ENCODE measurements at places on chromosomes 11 and 22.

GRCh38 chr11:116172851-116173250, 599.9 kb downstream of the BUD13 start:
- no peak for DNase-seq

DNA sequence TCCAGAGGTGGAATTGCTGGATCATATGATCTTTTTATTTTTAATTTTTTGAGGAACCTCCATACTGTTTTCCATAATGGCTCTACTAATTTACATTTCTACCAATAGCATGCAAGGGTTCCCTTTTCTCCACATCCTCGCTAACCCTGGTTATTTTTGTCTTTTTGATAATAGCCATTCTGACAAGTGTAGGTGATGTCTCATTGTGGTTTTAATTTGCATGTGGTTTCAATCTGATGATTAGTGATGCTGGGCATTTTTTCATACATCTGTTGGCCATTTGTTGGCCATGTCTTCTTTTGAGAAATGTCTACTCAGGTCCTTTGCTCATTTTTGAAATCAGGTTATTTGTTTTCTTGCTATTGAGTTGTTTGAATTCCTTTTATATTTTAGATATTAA, 15.4 kb upstream of the OR4D5 start:
- no peak for DNase-seq

GRCh38 chr11:10379022-10379421, 74.1 kb downstream of the ADM start:
- no peak for DNase-seq

DNA sequence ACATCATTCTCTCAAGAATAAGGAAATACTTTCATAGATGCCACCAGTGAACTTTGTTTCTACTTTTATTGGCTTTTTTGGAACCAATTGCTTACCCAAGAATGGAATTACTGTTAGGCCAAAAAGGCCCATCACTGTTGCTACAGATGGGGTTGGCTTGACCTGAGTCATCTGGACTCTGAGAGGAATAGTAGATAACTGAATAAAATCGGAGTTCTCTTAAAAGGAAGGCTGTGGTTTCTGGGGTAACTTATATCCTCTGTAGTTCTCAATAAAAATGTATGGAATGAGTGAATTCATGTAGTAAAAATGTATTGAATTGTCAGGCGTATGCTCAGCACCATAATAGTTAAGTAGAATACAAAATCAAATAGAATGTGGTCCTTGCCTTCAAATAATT, 56.6 kb downstream of the ARHGEF12 start:
- DNase-seq: no peak

- no peak for DNase-seq
Observed at GRCh38 chr11:57055744-57056143, 67.0 kb downstream of the OR5AK2 start.

DNA sequence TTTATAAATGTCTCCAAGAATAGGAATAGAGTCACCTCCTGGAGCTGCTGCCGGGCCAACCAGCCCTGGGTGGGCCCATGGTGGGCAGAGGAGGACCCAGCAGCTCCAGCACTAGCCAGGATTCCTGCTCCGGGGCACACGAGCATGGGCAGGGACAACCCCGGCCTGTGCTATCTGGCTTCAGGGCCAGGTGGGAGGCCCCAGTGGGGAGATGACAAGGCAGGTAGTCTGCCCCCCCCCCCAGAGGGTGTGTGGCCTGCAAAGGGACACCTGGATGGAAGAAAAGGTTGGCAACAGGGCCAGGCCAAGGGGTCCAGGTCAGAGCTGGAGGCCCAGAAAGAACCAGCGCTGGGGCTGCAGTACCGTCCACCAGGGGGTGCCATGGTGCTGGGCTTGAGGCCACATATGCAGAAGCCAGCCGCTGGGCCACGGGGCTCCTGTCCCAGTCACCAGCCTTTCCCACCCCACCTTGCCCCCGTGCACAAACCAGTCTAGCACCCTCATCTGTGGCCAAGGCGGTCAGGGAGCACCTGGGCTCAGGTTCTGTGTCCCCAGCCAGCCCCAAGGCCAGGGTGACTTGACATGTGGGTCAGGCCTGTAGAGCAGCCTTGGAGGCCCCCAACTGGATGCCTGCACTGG, 3.4 kb downstream of the TSPAN32 start:
- DNase-seq: peak; percentile 78

- DNase-seq: no peak
Observed at GRCh38 chr11:93234602-93235207, 36.9 kb upstream of the SLC36A4 start.

- no peak for DNase-seq
Observed at GRCh38 chr11:79413268-79413667, 27.6 kb downstream of the TENM4 start.

GRCh38 chr22:35488513-35488912, 52.1 kb upstream of the RASD2 start:
- no peak for DNase-seq

DNA sequence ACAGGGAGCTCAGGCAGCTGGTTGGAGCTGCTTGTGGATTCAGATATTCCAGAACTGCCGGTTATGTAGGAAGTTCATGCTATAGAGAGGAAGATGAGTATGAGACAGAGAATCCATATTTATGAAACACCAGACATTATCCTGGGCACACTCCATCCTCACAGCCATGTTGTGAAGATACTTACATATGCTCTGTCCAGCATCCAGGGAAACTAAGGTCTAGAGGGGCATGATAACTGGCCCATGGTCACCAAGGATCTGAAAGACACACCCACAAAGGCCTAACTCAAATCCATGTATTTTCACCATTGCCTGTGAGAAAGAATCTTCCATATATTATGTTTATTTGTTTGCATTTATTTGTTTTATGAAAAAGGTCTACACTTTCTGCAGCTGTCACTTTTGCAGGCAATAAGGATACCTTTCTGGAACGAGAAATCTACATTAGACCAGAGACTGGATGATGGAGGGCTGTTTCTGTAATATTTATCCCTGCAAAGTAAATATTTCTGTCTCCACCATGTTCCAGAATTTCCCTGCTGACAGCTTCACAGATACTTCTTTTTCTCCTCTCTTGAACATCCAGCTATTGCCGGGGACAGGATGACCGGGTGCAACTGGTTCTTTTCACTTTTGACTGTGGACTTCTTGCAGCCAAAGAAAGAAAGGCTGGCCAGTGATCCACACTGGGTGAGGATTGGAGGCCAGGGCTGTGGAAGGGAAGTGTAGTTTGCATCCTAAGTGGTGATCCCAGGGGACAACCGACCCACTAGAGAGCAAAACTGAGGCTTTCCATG, 145.9 kb upstream of the NAV2 start:
- DNase-seq: no peak

DNA sequence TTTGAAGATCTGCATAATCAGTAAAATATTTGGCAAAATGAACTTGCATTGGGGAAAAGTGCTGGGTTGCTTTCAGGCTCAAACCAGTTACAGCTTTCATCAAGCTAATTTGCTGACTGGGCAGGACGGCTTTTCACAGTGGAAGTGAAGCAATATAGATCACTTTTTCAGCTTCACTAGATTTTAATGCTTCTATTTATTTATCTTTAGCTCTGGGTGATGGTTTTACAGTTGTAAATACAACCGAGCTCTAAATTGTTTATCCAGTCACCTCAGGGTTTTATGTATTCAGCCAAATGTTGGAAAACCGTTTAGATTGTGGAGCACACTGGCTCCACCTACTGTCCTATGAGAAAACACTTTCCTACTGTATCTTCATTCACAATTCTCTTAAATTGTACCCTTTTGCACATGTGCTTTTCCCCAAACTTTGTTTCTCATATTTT, 58.2 kb downstream of the ACER3 start:
- no peak for DNase-seq

- DNase-seq: no peak
Observed at GRCh38 chr11:47378836-47379170, 456 bp upstream of the SPI1 start.

DNA sequence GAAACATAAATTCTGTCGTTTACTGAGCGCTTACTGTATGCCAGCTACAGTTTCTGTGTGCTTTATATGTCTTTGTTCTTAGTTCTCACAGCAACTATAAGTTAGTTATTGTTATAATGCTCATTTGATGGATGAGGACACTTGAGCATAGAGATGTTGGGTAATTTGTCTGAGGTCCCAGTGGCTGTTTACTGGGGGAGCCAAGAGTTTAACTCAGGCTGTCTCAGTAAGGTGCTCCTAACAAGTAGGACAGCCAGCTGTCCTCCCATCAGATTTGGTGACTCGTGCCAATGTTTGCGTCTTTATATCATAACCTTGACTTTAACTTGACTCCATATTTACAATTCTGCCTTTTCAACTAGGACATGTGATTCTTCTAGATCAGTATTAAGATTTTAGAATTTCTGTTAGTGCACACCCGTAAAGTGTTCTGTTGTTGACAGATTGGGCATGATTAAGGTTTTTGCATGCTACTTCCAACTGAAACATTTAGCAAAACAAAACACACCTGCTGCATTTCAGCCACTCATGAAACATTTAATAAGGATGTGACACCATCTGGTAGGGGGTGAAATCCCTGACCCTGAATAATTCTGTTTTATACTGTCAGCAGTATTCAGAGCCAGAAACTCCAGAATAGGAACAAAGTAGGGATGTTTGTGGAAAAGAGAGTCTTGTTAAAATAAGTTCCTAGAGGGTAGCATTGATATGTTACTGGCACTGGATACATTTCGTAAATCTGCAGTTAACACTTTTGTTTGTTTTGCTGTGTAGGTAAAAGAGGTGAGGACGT, 1.9 kb downstream of the REXO2 start:
- DNase-seq: no peak

DNA sequence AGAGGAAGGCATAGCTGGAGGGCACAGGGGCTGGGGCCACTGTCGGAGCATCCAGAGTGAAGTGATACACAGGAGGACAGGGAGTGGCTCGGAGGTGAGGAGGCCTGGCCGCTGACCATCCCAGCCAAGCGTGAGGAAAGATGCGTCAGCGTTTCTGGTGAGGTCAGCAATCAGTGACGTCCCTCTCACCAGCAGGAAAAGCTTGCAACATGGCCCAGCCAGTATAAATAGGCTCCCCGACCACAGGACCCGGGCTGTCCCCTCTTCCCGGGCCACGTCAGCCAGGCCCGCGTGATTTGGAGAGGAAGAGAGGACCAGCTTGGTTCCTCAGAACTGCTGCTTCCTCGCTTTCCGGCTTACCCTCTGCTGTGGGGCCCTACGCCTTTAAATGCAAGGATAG, 4.2 kb upstream of the OSM start:
- DNase-seq: no peak

GRCh38 chr11:76455331-76455730, 10.5 kb downstream of the EMSY start:
- DNase-seq: no peak

DNA sequence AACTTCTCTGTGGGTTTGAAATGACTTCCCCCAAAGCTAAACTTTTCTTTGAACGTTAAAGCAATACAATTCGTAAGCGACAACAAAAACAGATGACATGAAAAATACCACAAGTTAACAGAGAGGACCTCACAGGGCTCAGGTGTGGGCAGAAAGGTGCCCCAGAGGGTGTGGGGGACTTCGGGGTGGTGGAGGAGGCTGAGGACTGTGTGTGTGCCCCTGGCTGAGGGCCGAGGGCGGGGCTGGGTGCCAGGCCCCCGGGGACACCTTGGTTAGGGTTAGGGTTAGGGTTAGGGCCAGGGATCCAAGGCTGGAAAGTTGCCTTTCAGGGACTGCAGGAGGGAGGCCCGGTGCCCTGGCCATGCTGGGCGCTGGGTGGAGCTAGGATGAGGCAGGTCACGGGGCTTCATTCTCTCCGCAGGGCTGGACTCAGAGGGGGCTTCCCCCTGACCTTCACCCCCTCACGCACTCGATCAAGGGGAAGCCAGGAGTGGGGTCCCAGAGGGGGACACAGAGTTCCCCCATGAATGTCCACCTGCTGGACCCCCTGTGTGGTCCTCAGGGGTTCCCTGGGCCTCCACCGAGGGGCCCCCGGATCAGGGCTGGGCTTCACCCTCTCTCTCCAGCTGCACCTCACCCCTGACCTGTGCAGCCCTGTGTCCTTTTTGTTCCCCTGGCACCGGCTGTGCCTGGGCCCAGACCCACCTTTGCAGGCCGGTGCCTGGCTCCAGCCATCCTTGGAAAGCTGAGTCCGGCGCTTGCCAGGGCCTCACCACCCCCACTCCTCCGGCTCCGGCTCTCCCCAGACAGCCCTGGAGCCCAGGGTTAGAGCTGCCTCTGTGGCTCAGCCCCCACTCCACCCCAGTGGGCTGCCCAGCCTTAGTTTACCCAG, 7.0 kb downstream of the TNNI2 start:
- no peak for DNase-seq

DNA sequence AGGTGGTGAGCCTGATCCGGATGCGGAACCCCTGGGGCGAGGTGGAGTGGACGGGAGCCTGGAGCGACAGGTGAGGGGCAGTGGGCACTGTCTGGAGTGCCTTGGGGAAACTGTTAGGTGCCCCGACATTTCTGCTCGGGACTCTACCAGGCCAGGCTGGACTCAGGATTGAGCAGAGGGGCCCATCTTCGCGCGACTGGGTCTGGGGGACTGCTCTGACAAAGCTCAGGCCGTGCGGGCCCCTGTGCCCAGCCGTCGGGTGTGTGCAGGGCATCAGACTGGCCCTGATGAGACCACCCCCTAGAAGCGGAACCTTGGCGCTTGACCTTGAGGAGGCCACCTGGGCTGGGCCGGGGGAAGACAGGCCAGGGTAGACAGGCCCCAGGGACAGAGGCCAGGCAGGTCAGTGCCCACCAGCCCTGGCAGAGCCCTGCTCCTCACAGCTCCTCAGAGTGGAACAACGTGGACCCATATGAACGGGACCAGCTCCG, 6.3 kb downstream of the CAPN1 start:
- DNase-seq: no peak

DNA sequence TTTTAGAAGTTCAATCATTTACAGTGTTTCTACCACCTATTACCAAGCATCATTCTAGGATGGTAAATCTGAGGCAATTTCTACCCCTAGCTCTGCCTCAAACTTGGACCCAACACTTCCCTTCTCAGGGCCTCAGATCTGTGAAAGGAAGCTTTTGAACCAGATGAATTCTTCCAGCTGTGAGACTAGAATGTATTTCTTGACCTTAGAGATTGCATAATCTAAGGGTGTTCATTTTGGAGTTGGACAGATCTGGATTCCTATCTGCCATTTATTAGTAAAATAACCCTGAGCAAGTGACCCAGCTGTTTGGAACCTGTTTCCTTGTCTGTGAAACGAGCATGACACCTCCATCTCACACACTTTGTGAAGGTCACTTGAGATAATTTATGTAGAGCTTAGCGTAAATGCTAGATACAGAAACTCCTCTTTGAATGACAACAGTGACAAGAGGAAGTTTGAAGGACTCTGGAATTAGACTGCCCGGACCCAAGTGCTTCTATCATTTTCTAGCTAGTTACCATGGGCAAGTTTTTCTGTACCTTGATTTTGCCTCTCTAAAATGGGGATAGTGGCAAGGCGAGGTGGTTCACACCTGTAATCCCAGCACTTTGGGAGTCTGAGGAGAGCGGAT, 3.8 kb upstream of the INTS5 start:
- no peak for DNase-seq
